ENCODE measurements at places on chromosomes 12 and 14.

DNA sequence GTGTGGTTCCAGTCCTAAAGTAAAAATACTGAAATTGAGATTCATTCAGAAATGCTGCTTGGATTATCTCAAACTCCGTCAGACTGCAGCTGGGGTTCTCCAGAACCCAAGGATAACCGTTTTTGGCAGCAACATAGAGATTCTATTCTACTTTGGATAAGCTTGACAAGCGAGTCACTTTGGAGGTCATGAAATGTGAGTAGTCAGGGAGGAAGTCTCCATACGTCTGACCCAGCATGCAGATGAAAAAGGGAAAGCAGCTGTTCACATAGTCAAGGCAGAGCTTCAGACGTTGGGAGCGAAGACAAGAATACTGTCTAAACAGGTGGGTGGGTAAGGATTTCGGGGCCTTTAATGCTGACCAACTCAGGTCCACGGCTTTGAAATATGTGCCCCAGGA lies 14.9 kb upstream of the HSP90B1 start:
- H3K4me3 ChIP-seq = no peak overlapping the region
- no peak overlapping the region for H3K27ac ChIP-seq
- no peak for DNase-seq
- H3K4me1 ChIP-seq = no peaks in the 10 kb centered on the region
- H3K27me3 ChIP-seq = peaks cover 6% of the 10 kb centered on the region
- peaks cover 2% of the 10 kb centered on the region for H3K36me3 ChIP-seq

DNA sequence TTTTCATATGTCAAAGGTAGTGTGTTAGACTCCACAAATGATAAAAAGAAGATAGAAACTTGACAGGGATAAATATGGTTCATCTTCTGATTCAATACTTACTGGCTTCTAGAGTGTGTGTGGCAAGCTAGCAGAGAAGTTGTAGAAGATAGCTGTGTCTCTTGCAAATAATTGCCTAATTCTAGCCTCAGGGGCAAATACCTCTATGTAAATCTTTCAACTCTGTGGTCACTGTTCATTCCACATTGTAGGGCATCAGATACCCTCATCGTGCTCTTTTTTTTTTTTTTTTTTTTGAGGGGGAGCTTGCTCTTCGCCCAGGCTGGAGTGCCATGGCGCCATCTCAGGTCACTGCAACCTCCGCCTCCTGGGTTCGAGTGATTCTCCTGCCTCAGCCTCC lies 1.7 kb downstream of the OLR1 start:
- H3K4me1 ChIP-seq = no peaks in the 10 kb centered on the region
- H3K27ac ChIP-seq = no peak overlapping the region
- peaks cover 23% of the 10 kb centered on the region for H3K27me3 ChIP-seq
- DNase-seq = no peak
- no peak overlapping the region for H3K4me3 ChIP-seq

- peak; percentile 51 for DNase-seq
- H3K4me1 ChIP-seq = peaks cover 81% of the 10 kb centered on the region
- no peaks in the 10 kb centered on the region for H3K27me3 ChIP-seq
Observed at GRCh38 chr12:64674367-64674922, 64.2 kb downstream of the RASSF3 start.

- no peak overlapping the region for H3K27ac ChIP-seq
- H3K4me3 ChIP-seq = no peak overlapping the region
- DNase-seq = no peak
- H3K36me3 ChIP-seq = no peaks in the 10 kb centered on the region
Observed at GRCh38 chr14:93727039-93727740, 61.1 kb downstream of the PRIMA1 start.

DNA sequence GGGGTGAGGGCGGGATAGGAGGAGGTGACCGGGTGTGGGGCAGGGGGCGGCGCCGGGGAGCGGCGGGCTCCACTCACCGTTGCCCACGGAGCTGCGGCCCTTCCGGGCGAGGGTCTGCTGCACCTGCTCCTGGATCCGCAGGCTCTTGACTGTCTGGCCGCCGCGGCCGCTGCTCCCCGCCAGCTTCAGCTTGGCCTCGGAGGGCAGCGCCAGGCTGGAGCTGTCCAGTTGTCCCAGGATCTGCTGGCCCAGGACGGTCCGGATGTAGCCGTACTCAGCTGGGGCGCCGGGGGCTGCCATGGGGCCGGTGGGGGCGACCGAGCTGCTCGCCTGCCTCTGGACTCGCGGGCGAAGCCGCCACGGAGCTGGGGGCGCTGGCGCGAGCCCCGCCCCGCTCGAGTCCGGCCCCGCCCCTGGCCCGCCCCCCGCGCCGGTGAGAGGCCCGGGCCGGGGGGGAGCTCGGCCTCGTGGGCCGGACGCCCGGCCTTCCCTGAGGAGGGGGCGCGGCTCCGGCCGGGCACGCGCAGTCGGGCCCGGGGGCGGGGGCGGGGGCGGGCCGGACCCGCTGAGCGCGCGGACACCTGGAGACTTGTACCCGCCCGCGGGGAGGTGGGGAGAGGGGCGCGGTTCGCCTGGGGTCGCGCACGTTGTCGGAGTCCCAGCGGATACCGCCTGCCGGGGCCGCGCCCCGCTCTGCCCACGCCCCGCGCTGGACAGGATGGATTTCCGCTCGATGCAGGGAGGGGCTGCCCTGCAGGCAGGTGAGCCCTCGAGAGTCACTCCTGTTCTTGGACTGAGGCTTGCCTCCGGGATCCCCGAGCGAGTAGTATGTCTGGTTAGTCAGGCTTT lies at the start of gene PKP2:
Gene PKP2 (minus strand): TSS at position 346 of the 849 bp plus-strand sequence. CDS start 46 bp downstream, at position 300.
- no peaks in the 10 kb centered on the region for H3K36me3 ChIP-seq
- H3K27ac ChIP-seq = no peak within 1 kb of the TSS
- no peak for DNase-seq
- H3K4me1 ChIP-seq = peaks cover 14% of the 10 kb centered on the region
- peak within 1 kb of the TSS; percentile 63 for H3K4me3 ChIP-seq
- H3K27me3 ChIP-seq = peaks cover 43% of the 10 kb centered on the region

DNA sequence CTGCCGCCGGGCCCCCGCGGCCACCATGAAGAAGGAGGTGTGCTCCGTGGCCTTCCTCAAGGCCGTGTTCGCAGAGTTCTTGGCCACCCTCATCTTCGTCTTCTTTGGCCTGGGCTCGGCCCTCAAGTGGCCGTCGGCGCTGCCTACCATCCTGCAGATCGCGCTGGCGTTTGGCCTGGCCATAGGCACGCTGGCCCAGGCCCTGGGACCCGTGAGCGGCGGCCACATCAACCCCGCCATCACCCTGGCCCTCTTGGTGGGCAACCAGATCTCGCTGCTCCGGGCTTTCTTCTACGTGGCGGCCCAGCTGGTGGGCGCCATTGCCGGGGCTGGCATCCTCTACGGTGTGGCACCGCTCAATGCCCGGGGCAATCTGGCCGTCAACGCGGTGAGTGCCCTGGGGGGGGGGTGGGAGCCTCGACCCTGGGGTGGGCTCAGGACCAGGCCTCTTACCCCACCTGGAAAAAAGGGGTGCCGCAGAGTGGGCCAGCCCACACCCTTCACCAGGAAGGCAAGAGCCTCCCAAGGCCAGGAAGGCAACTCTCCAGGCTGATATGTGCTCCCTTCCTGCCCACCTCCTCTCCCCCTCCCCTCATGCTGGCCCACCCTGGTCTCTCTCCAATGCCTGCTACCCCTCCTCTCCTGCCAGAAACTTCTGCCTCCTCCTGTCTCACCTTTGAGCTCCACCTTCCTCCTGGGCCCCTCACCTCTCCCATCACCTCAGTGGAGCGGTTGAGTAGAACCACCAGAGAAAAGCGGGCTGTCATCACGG lies 507 bp downstream of the AQP5 start:
- no peaks in the 10 kb centered on the region for H3K36me3 ChIP-seq
- H3K27me3 ChIP-seq = peaks cover 73% of the 10 kb centered on the region
- no peak overlapping the region for H3K27ac ChIP-seq
- H3K4me1 ChIP-seq = peaks cover 7% of the 10 kb centered on the region

DNA sequence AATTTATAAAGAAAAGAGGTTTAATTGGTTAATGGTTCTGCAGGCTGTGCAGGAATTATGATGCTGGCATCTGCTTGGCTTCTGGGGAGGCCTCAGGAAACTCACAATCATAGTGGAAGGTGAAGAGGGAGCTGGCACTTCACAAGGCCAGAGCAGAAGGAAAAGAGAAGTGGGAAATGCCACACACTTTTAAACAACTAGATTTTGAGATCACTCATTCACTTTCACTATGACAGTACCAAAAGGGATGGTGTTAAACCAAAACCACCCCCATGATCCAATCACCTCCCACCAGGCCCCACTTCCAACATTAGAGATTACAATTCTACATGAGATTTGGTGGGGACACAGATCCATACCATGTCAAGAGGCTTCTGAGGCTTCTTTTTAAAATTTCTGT lies 62.6 kb downstream of the SLC38A4 start:
- no peaks in the 10 kb centered on the region for H3K4me1 ChIP-seq
- no peak overlapping the region for H3K27ac ChIP-seq
- DNase-seq = no peak

GRCh38 chr12:40263616-40264409 lies 39.0 kb downstream of the LRRK2 start:
- H3K27me3 ChIP-seq = peaks cover 3% of the 10 kb centered on the region
- no peak overlapping the region for H3K27ac ChIP-seq
- no peak for DNase-seq
- no peaks in the 10 kb centered on the region for H3K36me3 ChIP-seq
- H3K4me3 ChIP-seq = no peak overlapping the region

DNA sequence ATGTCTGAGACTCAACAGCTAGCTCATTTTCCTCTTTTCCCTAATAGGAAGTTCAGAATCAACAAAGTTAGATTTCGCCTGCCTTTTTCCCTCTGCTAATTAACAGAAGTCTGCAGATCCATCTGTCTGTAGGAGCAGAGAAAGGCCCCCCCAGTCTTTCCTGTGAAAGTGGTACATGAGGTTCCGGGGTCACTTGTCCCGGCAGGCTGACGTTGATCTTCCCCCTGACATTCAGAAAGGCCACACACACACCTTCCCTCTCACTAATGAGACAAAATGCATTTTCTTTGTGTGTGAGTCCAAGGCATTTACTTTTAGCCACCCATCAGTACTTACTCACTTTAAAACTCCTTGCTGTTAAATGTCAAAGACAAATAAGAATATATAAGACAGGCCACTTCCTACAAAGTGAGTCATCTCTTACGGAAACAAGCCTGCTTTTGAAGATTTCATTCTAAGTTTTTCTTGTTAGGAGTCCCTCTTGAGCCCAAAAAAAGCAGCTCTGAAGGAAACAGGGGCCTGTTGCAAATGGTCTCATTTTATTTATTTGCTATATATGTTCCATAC lies 138.7 kb downstream of the TTC7B start:
- H3K4me3 ChIP-seq = peak overlapping the region; percentile 23
- peaks cover 36% of the 10 kb centered on the region for H3K4me1 ChIP-seq
- H3K27me3 ChIP-seq = no peaks in the 10 kb centered on the region
- no peaks in the 10 kb centered on the region for H3K36me3 ChIP-seq

DNA sequence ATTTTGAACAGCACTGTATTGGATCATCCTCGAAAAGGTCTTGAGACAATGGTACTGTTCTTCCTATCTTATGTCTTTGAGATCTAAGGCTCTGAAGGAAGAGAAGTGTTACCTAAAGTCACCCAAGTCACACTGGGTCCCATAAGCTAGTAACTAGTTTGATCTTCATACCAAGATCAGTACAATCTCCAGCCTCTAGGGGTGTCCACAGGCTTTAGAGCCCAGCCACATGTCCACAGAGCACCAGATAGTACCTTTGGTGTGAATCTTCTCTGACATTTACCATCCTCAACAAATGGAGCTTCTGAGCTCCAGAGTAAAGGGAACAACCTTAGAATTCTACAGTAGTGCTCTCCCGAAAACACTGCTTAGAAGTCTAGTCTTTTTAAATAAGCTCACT lies 78.7 kb downstream of the KSR2 start:
- H3K4me3 ChIP-seq = no peak overlapping the region
- no peak overlapping the region for H3K27ac ChIP-seq
- no peaks in the 10 kb centered on the region for H3K4me1 ChIP-seq

DNA sequence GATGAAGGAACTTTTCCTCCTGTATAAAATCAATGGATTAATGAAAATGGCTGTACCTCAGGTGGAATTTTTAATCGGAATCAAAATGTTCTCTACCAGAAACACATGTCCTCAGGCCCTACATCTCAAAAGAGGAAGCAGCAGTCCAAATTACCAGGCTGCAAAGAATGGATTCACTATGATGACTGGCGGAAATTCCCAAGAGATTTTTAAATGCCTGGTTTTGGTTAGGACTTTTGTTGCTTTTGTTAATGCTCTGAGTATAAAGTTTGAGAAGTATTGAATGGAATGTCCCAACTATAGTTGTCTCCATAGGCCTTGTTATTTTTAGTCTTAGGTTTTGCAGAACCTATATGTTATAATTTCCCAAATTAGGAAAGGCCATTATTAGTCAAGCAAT lies 11.2 kb upstream of the IFNG start:
- no peak for DNase-seq
- H3K27ac ChIP-seq = no peak overlapping the region

DNA sequence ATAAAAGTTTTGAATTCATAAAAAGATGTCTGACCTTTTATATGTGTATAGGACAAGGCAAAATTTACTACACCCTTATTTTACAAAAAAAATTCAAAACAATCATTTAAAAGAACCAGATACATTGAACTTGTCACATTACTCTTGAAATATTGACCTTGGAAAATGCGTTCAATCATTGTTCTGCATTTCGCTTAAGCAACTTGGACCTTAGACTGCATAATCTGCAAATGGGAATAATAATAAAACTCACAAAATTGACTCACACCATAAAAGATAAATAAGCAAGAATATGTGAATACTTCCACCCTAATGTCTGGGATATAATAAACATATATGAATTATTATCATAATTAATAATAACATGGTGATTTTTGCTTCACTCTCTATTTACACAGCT lies 69.4 kb upstream of the PTPRB start:
- no peak overlapping the region for H3K4me3 ChIP-seq
- H3K27me3 ChIP-seq = peaks cover 9% of the 10 kb centered on the region
- no peaks in the 10 kb centered on the region for H3K4me1 ChIP-seq
- no peaks in the 10 kb centered on the region for H3K36me3 ChIP-seq
- no peak overlapping the region for H3K27ac ChIP-seq
- no peak for DNase-seq

GRCh38 chr12:128133321-128134073 lies 133.5 kb upstream of the TMEM132C start:
- no peak overlapping the region for H3K4me3 ChIP-seq
- no peaks in the 10 kb centered on the region for H3K36me3 ChIP-seq
- H3K27me3 ChIP-seq = no peaks in the 10 kb centered on the region
- DNase-seq = no peak
- no peak overlapping the region for H3K27ac ChIP-seq
- H3K4me1 ChIP-seq = no peaks in the 10 kb centered on the region

DNA sequence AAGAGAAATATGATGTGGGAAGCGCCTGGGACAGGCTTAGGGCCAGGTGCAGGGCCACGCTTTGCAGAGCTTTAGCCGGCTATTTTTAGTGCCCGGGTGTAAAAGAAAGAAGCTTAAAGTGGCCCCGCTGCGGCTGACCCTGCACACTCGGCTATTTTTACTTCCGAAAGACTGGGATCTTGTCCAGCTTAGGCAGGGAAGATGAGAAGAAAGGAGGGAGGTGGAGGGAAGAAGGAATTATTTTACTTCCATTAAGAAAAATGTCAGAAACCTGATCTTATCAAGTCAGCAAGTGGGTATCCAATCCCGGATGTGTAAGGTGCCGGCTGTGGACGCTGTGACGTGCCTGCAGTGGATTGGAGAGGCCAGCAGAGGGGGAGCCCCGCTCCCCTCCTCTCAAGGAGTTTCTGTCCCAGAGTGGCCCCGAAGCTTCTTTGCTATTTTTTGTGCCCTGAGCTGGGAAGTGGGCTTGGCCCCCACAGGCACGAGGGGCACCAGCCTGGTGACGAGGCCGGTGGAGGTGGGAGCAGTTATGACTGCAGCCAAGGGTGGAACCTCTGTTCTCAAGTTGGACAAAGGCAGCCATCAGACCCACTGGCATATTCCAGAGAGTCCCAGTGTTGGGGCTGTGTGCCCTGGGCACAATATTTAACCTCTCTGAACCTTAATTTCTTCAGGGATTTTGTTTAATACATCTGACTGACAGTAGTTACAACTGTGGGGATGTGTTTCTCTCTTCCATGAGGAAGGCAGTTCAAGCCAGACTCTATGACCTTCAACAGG lies 97.7 kb downstream of the ESRRB start:
- no peak overlapping the region for H3K4me3 ChIP-seq
- DNase-seq = no peak
- no peak overlapping the region for H3K27ac ChIP-seq
- no peaks in the 10 kb centered on the region for H3K36me3 ChIP-seq
- H3K4me1 ChIP-seq = no peaks in the 10 kb centered on the region

Measured in activated T-helper 1 cell treated with anti-CD3 and anti-CD28 coated beads, Interleukin-12 subunit alpha, Interleukin-12 subunit beta, Interleukin-2, Interleukin-4 antibody, amounts not matched to agents 30 ng/mL and 10 ng/mL and 1 ng/mL, durations not matched to agents 14 hours and 24 hours and 36 hours (primary cell).